ENCODE measurements at places on chromosomes 1 and 21. TPM values are rescaled to one million over a fixed set of nuclear protein-coding genes. Genes with fewer than 3 reads are reported as not detected.

Gene FMO4
- total RNA-seq: 2.6 TPM

Gene CELA3A
- total RNA-seq: not detected

Gene MSH4
- 0.20 TPM for total RNA-seq

Gene RRP15
- total RNA-seq: 5.1 TPM

Gene LRRC38
- not detected for total RNA-seq

Gene RBBP5
- total RNA-seq: 18.4 TPM
